ENCODE measurements at places on chromosomes 11 and 22. TPM values are rescaled to one million over a fixed set of nuclear protein-coding genes. Genes with fewer than 3 reads are reported as not detected.

DNA sequence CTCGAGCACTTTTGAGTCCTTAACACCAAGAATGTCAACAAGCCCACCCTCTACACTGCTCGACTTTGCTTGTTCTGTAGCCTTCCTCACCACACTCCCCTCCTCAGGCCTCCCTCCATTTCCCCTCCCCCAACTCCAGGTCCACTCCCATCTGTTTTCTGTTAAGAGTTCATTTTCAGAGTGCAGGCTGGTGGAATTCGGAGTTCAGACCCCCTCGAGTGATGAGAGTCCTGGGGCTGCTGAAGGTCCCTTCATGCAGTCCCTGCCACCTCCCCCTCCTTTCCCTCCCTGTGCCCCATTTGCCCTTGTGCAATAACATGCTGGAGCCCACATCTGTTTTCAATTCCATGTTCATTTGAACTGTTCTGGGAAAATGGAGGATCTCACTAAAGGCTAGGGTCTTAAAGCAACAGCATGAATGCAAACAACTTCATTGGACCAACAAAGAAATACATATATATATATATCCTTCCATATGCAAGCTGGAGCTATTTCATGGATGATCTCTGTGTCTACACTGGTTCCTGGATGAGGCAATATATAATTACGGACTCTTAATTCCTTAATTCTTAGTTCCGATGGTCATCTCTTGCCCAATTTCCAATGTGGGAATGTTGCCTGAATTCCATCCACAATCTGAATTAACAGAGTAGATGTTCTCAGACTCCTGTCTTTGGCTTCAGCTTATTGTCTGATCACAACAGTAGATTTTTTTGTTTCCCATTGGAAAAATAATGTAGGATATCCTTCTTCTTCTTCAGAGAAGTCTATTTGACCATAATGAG lies 340.4 kb downstream of the ETS1 start:
- no peak for DNase-seq

GRCh38 chr11:120547811-120548681 lies 36.5 kb downstream of the GRIK4 start:
- DNase-seq, result peak; percentile 93

DNA sequence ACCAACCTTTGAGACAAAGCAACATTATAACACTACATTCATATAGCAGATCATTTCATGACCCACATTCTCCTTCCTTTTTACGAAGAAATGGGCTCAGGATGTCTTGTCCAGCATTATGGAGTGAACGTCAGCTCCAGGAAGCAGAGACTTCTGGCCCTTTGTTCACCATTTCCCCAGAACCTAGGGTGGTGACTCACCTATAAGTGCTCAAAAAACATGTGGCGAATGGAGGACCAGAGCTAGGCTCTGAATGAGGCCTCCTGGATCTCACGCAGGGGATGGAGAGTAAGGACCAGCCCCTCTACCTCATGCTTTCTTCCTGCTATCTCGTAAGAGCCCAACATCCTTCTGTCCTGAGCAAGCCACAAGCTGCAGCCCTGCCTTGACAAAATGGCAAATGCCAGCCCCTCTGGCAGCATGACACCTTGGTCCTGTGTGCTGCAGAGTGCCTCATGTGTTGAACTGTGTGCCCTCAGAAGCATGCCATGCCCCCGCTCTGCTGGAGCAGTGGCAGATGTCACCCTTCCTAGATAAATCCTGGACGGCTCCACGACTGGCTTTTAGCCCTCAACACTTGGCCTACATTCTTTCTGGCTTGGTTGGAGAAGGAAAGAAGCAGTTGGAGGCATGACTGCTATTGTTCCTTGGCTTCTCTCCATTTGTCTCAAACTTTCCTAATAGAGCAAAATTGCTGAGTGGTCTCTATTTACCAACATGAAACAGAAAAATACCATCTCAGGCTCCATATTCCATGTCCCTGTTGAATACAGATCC lies 6.5 kb upstream of the ST3GAL4 start:
- peak; percentile 75 for DNase-seq

GRCh38 chr11:14386895-14387480 lies 28.0 kb upstream of the RRAS2 start:
- peak; percentile 29 for DNase-seq

GRCh38 chr22:48821346-48821690 lies 1006.4 kb downstream of the BRD1 start:
- no peak for DNase-seq

DNA sequence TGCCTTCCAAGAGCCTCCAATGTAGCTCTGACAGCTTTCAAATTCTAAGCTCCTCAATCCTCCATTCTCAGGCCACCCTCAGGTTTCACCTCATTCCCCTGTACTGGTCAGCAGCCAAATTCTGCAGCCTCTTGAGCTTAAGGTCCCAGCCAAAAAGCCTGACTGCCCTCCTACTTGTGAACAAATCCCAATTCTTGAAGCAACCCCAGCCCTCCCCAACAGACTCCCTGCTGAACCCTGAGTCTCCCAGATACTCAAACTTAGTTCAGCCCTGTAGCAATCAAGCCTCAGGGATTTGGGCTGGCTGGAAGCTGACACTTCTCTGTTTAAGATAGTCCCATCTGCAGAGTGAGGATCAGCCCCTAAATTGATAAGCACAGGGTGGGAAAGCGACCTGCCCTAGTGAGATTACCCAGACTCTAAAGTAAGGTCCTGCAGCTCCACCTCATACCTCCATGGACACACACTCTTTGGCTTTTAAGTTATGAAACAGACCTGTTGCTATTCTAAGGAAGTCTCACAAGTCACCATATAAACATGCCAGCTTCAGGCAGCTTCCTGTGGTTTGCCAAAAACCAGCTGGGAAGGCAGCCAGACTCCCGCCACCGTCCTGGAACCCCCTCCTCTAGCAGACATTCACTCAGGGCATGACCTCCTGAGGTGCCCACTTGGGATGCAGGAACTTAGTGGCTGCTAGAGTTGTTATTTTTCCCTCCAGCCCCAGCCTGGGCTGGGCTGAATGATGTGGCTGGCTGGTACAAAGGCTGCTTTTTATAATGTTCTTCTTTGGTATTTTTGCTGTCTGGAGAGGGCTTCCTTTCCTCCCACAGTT lies 82.5 kb upstream of the PICALM start:
- DNase-seq, result peak; percentile 60

DNA sequence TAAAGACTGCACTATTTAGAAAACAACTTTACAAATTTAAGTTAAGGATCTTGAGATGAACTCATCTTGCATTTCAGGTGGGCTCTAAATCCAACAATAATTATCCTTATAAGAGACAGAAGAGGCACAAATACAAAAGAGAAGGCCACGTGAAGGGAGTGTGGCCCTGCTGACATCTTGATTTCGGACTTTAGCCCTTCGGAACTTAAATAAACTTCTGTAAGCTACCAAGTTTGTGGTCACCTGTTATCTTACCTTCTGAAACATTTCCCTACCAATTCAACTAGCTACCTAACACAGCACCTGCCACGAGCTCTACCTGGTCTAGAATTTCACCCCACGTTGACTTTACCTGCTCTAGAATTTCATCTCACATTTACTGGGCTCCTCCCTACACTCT lies 42.9 kb upstream of the ARHGAP32 start:
- no peak for DNase-seq

GRCh38 chr22:49084206-49084605 lies 743.5 kb downstream of the BRD1 start:
- DNase-seq, result no peak

JAML gene
- polyA plus RNA-seq, result 4.8 TPM

C11orf21 gene
- 2.0 TPM for polyA plus RNA-seq

RASGRP2 gene
- polyA plus RNA-seq, result 10.6 TPM
